Upper lobe of right lung (tissue), 1 donor: ENCODE measurements at places on chromosomes 13 and 19. TPM values are rescaled to one million over a fixed set of nuclear protein-coding genes. Genes with fewer than 3 reads are reported as not detected.

Gene VSTM2B
- total RNA-seq, result not detected

Gene DCT
- total RNA-seq, result not detected

Gene LGALS14
- not detected for total RNA-seq

Gene VMAC
- total RNA-seq, result 6.8 TPM

Gene NFIX
- total RNA-seq, result 168 TPM

Gene ZNF223
- 5.8 TPM for total RNA-seq

Gene PRRG2
- total RNA-seq, result 10.1 TPM

Gene SIGLEC8
- total RNA-seq, result 2.1 TPM

Gene CD209
- 10.6 TPM for total RNA-seq

Gene ZNF568
- total RNA-seq, result 7.8 TPM

Gene PSPC1
- total RNA-seq, result 41.5 TPM

Gene FFAR2
- 2.6 TPM for total RNA-seq

Gene SPRY2
- total RNA-seq, result 55.3 TPM

Gene ZNF45
- total RNA-seq, result 14.0 TPM

Gene DMKN
- 79.8 TPM for total RNA-seq

Gene NUFIP1
- total RNA-seq, result 4.2 TPM

Gene MED4
- total RNA-seq, result 39.7 TPM

Gene RFX1
- 17.8 TPM for total RNA-seq

Gene PCDH17
- 65.4 TPM for total RNA-seq

Gene SBNO2
- 125 TPM for total RNA-seq

Gene ZFR2
- total RNA-seq, result 0.55 TPM

Gene PVR
- 40.8 TPM for total RNA-seq

Gene RXFP2
- total RNA-seq, result not detected

Gene IL4I1
- 1.8 TPM for total RNA-seq

Gene TMPRSS9
- not detected for total RNA-seq

Gene SELENOV
- not detected for total RNA-seq

Gene LILRA1
- total RNA-seq, result 4.7 TPM

Gene GGACT
- 4.7 TPM for total RNA-seq

Gene CEACAM7
- not detected for total RNA-seq

Gene ZNF430
- 16.7 TPM for total RNA-seq

Gene EPS8L1
- 35.6 TPM for total RNA-seq

Gene ZNF723
- not detected for total RNA-seq

Gene KCNC3
- 12.8 TPM for total RNA-seq
